Fibroblast of upper back skin (primary cell): ENCODE measurements at places on chromosomes 2 and 18.

GRCh38 chr2:229273723-229274338, 2.7 kb upstream of the PID1 start:
- DNase-seq = peak; percentile 84

- no peak for DNase-seq
Measured at GRCh38 chr18:63306819-63307550, 12.6 kb downstream of the BCL2 start.

DNA sequence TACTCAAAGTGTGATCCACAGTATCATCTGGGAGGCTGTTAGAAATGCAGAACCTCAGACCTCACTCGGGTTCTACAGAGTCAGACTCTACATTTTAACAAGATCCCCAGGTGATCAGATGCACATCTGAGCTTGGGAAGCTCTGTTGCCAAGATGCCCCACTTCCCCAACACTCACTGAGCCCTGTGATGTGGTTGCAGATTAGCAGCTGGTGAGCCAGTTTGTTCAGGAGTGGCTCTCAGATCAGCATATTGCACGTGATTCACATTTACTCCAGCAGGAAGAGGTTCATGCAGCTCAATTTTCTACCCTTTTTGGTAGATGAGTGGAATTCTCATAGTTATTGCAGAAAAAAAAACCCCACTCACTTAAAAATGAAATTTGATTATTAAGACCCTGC, 96.4 kb downstream of the VIT start:
- DNase-seq = no peak

DNA sequence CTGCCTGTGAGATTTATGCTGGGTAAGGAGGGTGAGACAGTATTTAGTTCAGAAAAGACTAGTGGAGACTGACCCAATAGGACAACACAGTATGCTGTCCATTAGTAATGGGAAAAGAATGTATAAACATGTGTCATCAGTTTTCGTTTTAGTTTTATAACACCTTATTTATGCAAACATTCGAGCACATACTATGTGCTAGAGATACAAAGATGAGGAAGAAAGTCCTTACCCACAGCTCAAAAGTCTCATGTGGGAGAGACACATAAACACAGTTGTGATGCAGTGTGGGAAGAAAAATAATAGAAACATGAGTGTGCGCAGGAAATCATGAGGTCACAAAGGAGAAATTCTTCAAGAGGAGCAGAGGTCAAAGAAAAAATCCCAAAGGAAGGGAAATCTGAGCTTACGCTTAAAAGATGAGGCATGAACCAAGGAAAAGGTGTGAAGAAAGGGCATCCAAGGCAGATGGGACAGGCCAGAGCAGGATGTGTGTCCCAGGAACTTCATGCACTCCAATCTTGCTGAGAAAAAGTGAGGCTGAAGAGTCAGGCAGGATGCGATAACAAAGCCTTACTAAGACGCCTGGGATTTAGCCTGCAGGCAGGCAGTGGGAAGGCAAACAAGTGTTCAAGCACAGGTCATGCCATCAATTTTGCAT, 8.1 kb downstream of the METTL21A start:
- DNase-seq = peak; percentile 71

DNA sequence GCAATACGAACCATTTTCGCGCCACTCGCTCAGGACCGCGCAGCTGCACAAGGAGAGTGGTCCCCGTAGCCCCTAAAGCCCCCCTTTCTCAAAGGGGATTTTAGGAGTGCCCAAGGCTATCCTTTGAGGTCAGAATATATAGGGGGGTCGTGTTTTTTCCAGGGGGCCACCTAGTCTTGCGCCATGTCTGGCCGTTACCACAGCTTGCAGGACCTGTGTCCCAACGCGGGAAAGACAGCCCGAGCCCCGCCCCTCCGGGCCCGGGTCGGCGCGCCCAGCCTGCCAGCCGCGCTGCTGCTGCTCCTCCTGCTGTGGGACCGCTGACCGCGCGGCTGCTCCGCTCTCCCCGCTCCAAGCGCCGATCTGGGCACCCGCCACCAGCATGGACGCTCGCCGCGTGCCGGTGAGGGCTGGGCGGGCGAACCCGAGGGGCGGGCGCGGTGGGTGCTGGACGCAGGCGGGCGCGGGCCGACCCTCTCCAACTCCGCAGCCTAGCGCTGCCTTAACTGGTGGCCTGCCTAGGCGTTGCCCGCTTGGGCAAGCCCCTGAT, at the start of gene CDCA7:
Gene CDCA7 (plus strand): TSS at position 291 of the 550 bp plus-strand sequence. CDS start 92 bp downstream, at position 383.
- DNase-seq = peak; percentile 63

GRCh38 chr18:74266161-74266560, 25.6 kb downstream of the CYB5A start:
- DNase-seq = peak; percentile 14
